ENCODE measurements at places on chromosomes 7 and 10.
A peak's percentile ranks its signal among the peaks of the same experiment; 100 is the strongest.

GRCh38 chr10:34813626-34814222 lies 1.4 kb downstream of the PARD3 start:
- DNase-seq: peak; percentile 48

GRCh38 chr7:127845522-127846214 lies 185.6 kb downstream of the LRRC4 start:
- DNase-seq: peak; percentile 55

DNA sequence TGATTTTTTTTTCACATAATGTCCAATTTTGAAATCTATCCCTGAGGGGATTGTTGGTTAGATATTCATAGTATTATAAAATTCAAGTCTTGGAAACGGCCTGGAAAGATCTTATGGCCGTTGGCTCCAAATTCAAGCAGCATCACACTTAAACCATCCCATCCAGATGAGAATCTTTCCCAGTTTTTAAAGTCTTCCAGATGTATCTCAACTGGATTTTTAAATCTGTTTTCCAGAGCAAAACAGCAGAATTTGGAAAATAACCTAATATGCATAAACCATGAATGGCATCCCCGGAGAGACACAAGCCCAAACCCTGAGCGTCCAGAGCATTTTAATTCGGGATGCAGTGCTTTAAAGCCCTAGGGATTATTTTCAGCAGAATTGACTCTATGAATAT lies 208.2 kb upstream of the PRKCQ start:
- no peak for DNase-seq

DNA sequence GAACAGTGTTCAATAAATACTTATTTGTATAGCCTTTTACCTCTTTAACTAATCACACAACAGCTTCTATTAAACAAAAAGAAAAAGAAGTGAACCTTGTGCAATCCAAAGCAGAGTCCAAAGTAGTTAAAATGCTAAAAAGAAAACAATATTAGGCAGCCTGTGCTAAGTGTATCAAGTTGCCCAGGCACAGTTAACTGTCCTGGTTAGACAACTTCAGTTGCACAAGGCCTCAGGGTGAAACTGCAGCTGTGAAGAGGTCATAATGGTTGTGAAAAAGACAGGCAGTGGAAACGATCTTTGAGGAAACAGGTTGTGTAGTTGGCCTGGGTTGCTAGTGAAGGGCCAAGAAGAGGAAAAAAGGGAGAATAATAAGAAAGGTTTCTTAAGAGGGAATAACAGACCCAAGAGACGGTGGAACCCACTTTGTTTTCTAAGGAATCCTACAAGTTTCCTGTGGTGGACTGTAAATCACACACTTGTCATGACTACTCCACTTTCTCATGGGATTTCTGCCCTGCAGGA lies 6.0 kb upstream of the CROT start:
- peak; percentile 83 for DNase-seq

DNA sequence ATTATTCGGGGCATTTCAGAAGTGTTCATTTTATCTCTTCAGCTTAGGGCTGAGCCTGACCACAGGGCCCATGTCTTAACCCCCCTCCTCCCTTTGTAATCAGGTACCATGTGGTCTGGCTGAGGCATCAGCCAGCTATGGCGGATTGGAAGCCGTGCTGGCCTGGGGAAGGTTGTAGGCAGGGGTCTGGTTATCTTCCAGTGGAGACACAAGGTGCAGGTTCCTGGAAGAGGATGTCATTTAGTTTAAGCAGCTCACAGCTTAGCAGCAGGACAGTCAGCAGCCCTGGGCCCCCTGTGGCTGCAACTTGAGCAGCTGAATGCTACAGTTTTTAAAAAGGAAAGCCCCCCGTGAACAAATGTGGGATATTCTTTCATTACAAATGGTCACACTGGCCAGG lies 22.1 kb downstream of the BAG3 start:
- no peak for DNase-seq

DNA sequence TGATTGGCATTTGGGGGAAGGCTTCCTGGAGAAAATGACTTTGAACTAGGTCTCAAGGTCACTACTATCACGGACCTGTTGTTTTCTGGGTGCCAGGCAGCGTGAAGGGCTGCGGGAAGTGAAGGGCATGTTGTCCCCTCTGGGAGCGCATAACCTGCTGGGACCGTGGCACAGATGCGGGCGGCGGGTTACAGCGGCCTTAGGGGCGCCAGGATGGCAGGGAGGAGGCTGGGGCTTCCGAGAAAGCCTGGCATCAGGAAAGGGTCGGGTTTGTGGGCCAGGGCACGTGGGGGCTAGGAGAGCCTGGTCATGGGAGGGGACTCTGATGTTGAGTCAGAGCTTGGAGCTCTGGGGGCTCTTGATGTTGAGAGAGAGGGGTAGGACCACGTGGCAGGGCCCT lies 6.1 kb downstream of the SLC4A2 start:
- DNase-seq: no peak

GRCh38 chr7:75879771-75880184 lies 944 bp downstream of the RHBDD2 start:
- peak; percentile 77 for DNase-seq

DNA sequence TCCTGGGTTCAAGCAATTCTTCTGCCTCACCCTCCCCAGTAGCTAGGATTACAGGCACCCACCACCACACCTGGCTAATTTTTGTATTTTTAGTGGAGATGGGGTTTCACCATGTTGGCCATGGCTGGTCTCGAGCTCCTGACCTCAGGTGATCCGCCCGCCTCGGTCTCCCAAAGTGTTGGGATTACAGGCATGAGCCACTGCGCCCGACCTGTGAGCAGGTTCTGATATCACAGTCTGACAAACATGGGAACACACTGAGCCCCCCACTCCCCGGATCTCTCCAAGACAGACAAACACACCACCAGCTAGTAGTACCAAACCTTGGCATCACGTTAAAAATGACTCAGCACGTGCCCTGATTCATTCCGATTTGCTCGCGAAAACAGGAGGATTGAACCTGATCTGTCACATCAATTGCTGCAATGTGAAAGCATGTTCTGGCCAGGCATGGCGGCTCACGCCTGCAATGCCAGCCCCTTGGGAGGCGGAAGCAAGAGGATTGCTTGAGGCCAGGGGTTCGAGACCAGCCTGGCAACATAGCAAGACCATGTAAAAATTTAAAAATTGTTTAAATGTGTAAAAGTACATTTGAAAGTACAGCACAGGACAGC lies 106.5 kb downstream of the SMURF1 start:
- no peak for DNase-seq

- DNase-seq: no peak
Measured at GRCh38 chr10:7377614-7378248, 33.1 kb downstream of the SFMBT2 start.

DNA sequence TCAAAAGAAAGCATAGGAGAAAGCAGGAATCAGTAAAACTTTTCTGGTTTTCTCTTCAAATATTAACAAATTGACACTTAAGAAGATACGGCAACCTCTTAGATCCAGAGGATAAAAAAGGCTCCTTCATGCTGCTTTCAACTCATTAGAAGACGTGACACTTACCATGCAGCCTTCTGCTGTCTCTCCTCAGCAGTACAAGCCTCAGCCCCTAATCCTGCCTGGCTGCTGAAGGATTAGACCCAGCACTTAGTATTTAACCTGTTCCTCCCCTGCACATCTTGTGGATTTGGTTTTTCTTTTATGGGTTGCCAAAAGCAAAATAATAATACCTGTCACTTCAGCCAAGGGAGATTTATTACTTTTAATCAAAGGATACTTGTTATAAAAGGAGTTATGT lies 108.4 kb downstream of the LYZL1 start:
- no peak for DNase-seq

DNA sequence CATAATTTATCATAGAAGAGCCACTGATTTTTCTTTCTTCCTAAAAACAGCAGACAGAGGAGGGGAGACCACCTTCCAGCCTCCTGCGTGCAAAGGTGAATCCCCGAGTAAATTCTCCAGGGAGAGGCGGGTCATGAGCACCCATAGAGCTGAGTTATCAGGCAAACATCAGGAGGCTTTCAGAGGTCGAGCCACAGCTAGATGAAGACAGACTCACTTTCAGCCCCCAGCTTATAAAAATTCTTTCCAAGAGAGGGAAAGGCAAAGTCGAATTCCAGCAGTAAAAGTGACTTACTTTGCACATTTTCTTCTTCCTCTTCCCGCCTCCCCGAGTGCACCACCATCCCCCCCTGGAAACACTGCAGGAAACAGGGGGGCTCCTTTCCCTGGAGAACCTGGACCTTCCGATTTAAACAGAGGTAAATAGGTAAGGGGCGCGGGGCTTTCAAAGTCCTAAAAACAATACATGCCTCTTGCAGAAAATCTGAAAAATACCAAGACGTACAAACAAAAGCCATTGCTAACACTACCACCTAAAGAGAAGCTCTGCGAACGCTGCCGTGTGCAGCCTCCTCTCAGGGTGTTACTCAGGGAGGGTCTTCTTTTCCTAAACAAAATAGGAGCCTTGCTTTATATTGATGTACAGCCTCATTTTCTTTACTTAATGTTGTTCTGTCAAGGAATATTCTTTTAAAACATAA lies 163.8 kb downstream of the SVIL start:
- peak; percentile 58 for DNase-seq

DNA sequence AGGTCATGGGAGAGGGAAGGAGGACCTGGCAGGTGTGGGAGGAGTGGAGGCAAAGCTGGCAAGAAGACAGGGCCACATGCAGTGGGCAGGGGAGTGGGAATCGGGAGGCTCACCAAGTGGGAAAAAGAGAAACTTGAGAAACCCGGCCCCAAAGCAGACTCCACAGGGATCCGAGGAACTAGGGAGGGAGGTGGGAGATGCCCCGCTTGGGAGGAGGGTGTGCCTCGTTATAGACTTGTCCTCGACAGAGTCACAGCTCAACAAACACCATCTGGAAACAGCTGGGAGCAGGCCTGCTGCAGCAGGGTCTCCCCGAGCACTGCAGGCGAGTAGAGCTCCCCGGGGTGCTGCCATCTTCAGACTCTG lies 54.8 kb downstream of the MKI67 start:
- DNase-seq: no peak

DNA sequence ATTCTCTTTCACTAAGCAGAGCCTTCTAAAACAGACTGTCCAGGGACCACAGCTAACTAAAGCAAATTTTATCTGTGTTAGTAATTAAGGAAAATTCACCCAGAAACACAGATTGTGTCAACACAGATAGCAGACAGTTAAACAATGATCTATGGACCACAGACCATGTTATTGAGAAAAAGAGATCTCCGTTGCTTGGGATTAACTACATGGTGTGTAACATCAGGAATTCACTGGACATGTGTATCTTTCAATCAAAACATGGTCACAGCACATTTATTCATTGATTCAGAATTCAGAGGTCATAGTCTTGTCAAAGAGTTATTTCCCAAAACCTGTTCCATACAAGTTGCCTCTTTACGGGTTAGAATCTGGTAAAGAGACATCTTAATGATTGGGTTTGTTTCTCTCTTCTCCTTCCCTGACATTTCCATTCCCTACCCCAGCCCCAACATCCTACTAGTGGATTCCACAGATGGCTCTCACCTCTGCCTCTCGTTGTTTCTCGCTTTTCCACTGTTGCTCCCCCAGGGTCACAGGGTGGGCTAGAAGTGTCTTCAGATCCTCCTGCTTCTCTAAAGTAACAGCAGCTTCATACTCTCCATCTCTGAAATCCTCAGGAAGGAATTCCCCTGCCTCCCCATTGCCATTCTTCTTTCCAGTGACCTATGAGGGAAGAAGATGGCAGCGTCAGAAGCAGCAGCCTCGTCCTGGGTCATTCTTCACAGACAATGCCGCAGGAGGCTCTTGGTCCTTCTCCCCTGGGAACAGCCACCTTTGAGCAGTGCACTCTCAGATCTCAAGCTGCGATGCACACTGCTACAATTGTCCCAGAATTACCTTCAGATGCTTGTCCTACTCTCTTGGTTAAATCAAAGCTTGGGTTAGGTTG lies 958 bp downstream of the ANKRD1 start:
- DNase-seq: no peak

DNA sequence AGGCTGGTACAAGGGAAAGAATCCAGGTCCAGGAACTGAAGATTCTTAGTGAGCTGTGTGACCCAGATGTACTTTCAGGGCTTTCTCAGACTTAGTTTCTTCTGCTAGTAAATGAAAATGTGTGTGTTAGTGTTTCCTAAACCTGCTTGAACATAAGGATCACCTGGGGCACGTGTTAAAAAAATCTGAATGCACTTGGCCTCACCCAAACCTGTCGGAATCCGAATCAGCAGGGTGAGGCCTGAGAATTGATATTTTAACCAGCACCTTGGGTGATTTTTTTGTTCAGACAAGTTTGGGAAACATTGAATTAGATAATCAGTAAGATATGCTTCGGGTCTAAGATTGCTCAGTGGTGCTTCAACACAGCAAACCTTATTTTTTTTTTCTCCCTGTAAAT lies 59.7 kb downstream of the ZNF365 start:
- DNase-seq: no peak

- no peak for DNase-seq
Measured at GRCh38 chr10:114304571-114305421, 65.7 kb downstream of the VWA2 start.

DNA sequence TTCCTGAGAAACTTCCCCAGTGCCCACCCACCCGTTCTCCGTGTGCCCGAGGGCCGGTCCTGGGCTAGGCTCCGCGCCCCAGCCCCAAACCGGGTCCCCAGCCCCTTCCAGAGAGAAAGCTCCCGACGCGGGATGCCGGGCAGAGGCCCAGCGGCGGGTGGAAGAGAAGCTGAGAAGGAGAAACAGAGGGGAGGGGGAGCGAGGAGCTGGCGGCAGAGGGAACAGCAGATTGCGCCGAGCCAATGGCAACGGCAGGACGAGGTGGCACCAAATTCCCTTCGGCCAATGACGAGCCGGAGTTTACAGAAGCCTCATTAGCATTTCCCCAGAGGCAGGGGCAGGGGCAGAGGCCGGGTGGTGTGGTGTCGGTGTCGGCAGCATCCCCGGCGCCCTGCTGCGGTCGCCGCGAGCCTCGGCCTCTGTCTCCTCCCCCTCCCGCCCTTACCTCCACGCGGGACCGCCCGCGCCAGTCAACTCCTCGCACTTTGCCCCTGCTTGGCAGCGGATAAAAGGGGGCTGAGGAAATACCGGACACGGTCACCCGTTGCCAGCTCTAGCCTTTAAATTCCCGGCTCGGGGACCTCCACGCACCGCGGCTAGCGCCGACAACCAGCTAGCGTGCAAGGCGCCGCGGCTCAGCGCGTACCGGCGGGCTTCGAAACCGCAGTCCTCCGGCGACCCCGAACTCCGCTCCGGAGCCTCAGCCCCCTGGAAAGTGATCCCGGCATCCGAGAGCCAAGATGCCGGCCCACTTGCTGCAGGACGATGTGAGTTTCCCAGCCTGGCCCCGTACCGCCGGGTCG lies at the start of gene SCD:
Gene SCD, plus strand, starts transcription at position 469 of the 803 bp plus-strand sequence. Its CDS starts 272 bp downstream, at position 741.
- peak; percentile 91 for DNase-seq

DNA sequence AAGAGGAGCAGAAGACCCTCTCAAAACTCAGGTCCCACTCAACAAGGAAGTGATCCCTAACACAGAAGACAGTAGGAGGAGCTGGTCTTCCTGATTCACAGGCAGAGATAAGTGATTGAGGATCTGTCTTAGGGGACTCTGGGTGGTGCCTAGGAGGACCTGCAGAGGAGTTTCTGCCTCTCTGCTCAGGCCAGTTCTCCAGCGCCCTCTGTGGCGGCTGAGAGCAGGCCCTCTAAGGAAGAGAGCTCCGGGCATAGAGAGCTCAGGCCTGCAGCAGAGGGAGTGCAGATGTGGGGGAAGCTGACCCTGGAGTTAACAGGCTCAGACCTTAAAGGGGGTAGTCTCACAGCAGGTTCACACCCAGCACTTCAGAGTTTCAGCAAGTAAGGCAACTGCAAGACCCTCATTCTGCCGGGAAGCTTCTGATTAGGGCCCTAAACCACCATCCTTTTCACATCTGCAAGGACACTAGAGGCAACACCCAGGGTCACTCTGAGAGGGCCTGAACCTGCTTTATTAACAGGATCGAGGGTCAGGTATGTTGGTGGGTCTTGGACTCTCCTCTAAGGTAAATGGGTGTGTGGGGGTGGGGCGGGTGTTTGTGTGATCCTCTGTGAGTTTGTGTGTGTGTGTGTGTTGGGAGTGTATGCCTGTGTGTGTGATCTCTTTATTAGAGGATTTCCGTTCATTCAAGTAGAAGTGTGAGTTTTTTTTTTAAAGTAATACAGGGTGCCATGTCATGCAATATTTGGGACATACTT lies 57.6 kb upstream of the TARP start:
- no peak for DNase-seq

All from choroid plexus epithelial cell (primary cell).